ENCODE measurements at places on chromosomes 11 and 22.

- DNase-seq: no peak
Observed at GRCh38 chr11:62435846-62436660, 17.2 kb downstream of the SCGB1A1 start.

GRCh38 chr11:6583584-6583983, 19.8 kb downstream of the RRP8 start:
- no peak for DNase-seq

DNA sequence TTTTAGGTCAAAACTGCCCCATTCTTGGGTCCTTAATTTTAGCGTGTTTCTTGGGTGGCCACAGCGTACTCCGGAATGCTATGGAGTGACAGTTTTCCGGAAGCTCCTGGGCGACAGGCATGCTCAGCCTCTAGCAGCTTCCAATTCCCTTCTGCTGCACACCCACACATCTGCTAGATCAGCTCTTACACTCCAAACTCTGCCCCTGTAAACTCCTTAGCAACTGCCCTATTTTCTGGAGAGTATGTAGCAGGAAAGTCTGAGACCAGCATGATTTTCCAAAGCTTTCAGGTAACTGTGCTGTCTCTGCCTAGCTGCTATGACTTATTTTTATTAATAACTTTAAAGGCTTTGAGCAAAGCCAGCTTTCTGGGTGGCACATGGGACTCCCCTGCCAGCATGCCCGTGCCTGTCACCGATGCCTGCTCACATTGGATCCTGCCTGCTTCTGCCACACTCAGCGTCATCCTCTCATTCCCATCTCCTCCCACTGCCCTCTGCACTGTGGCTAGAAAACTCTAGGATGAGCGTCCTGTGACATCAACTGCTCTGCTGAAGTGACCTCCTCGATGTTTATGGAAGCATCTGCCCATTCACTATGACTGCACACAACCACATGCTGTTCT, 17.3 kb downstream of the TOLLIP start:
- no peak for DNase-seq

- no peak for DNase-seq
Observed at GRCh38 chr22:49345896-49346295, 481.8 kb downstream of the BRD1 start.

DNA sequence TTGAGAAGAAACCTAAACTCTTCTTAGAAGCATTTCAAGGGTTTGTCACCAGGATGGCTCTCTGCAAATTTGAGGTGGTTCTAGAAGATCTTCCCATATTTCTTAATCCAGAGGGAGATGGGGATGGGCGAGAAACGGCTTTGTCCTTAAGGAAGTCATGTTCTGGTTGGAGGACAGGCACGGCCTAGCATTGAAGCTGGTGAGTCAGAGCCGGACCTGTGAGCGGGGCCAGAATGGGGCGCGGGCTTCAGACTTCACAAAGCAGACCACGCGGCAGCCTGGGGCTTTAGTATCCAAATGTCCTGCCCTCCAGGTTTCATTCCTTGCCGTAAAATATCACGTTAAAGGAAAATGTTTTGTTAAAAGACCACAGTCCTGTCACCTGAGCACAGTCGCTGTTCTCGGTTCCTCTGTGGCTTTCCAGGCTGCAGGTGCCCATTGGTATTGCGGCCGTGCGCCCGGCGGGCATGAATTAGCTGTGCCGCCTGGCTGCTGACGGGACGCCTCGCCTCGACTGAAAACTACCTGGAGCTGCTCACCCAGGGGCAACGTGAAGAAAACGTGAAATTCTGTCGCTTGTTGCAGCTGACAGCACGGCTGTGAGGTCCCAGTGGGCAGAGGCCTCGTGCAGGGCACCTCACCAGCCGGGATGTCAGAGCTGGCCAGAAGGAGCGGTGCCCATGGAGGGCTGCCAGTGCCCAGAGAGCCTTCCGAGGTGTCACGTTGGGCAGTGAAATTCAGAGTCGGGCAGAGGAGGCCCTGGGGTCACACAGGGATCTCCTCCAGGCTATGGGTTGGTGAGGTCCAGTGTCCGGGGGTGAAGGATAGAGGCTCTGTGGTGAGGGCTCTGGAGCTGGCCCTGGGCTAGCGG, 59.0 kb downstream of the LRP5 start:
- DNase-seq: no peak
